ENCODE measurements at places on chromosomes 3 and 15.

DNA sequence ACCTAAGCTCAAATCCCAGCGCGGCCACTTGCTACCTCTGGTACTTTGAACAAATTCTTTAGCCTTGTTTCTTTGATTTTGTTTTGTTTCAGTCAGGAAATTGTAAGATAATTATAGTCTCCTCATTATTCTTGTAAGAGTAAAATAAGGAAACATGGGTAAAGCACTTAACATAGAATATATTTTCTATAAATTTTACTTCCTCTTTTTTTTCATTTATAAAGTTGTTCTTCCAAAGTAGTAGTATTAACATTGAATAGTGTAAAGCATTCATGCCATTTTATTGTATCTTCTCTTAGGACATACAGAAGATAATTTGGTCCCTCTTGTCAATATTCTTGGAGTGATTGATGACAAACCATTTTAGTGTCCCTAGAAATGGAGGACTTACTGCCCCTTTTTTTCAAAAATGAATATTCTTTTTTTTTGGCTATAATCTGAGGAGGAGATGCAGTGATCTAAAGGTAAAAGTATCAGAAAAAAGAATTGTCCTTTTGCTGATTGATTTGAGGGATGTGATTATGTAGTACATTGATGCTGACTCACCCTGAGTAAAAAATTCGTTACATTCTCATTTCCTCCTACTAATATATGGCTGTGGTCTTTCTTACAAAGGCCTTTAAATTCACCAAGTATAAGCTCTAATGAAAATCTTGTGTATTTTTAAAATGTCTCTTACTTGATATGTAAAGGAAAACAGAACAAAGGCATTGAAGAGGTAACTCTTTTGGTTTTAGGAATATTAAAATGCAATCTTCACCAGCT, 51.0 kb downstream of the ALCAM start:
- DNase-seq = no peak

DNA sequence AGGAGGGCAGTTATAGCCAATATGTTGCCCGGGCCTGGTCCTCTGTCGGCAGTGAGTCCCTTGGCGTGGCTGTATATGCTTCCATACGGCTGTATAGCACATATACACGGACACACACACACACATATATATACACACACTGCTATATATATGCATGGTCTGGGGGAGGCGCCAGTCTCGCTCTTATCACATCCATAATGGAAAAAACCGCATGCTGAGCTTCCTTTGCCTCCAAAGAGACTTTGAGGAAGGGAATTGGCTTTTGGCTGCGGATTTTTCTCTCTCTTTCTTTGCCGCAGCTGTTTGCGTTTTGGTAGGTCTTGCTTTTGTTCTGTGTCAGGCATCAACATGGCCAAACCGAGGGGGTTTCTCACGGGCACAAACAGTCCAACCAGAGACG, 11.3 kb upstream of the TMEM115 start:
- DNase-seq = no peak

DNA sequence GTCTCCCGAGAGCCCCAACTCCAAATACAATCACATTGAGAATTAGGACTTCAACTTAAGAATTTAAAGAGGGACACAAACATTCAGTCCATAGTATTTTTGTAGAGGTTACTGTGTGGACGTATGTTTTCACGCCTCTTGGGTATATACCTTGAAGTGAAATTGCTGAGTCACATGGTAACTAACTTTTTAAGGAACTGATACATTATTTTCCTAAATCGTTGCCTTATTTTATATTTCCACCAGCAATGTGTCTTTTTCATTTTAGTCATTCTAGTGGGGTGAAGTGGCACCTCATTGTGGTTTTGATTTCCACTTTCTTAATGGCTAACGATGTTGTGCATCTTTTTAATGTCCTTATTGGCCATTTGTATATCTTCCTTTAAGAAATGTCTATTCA, 11.8 kb downstream of the PARP15 start:
- no peak for DNase-seq

DNA sequence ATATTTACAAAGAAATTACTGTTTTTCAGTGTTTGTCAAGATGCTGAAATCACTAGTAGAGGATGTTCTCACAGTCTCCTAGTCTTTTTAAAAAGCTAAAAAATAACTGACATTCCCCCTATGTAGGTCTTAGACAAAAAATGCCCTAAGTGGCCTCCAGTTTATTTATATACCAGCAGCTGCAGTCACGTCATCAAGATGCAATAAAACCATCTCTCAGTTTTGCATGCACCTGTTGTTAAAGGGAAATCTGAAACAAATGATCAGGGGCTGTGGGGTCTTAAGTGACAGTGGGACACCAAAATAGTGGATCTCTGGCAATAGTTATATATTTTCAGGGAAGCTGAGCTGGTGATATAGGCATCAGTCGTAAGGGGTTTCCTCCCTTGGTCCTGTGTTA, 146.5 kb upstream of the ARPP21 start:
- DNase-seq = no peak

DNA sequence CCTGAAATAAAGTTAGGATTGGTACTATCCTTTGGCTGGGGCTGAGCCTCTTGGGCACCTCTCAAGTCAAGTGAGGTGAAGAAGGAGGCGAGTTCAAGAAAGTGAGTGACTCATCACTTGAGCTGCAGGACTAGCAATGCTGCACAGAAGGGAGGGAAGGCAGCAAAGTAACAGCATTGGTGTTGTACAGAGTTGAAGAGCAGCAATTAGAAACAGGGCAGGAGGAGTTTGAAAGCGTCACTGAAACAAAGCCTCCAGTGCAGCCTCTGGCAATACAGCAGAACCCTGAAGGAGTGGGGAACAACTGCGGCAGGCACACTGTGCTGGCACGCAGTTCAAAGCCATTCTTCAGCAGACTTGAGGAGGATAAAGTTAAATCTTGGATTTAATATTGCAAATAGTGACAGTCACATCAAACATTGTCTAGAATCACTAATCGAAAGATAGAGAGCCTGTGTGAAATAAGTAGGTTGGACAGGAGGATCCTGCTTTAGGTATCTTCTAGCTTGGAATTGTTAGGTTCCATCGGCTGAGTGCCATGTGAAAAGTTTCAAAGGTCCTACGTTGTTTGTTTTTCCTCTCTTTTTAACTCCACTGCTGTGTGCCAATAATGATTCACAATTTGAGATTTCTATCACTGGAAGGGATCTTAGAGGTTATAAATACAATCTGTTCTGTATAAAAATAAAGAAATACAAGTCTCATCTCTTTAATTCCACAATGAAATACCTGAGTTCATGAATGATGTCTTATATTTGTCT, 479.8 kb downstream of the NAALADL2 start:
- no peak for DNase-seq

All from germinal center (tissue), 1 donor.